ENCODE measurements at places on chromosomes 11 and 22. TPM values are rescaled to one million over a fixed set of nuclear protein-coding genes. Genes with fewer than 3 reads are reported as not detected.

Gene PTGDR2
- total RNA-seq: 2.9 TPM

Gene SCN3B
- total RNA-seq: not detected

Gene GLYAT
- total RNA-seq: not detected

Gene TYR
- total RNA-seq: not detected

Gene FOLH1
- not detected for total RNA-seq

Gene SSTR3
- total RNA-seq: 10.1 TPM

Gene ST14
- total RNA-seq: 0.51 TPM

Gene CD59
- 57.0 TPM for total RNA-seq

Gene CDKN1C
- 2.9 TPM for total RNA-seq

Gene SYCE3
- 1.1 TPM for total RNA-seq

Gene BTBD18
- not detected for total RNA-seq

Gene TEX12
- total RNA-seq: 0.40 TPM

Gene ACR
- total RNA-seq: not detected

Gene USP35
- total RNA-seq: 13.4 TPM

Gene VSIG2
- not detected for total RNA-seq

Gene IGLL1
- total RNA-seq: not detected

Gene CRYBB3
- total RNA-seq: 0.72 TPM

Gene PIK3IP1
- total RNA-seq: 110 TPM

Gene RTN4RL2
- total RNA-seq: 1.6 TPM

Gene TRPT1
- 47.8 TPM for total RNA-seq

Gene TECTA
- 0.23 TPM for total RNA-seq

Gene CTSD
- 192 TPM for total RNA-seq

Gene TEX54
- total RNA-seq: not detected

Gene TBX10
- total RNA-seq: not detected

Gene JAM3
- 23.7 TPM for total RNA-seq

Gene CHST1
- total RNA-seq: not detected

Gene MIAT
- 190 TPM for total RNA-seq

Gene APLP2
- 31.5 TPM for total RNA-seq

Gene OR51E1
- total RNA-seq: not detected

Gene OR6A2
- 0.08 TPM for total RNA-seq

Gene GATD1
- 59.8 TPM for total RNA-seq

Gene RAB38
- 1.4 TPM for total RNA-seq

Gene TIGD3
- total RNA-seq: 0.97 TPM

Gene ABCG4
- total RNA-seq: not detected

Gene NCAM1
- 1.0 TPM for total RNA-seq

Data from activated naive CD8-positive, alpha-beta T cell treated with anti-CD3 and anti-CD28 coated beads, Interleukin-2, amount 10 ng/mL, durations not matched to agents 7 days and 5 days (primary cell).